ENCODE measurements at places on chromosomes 1 and 21.

DNA sequence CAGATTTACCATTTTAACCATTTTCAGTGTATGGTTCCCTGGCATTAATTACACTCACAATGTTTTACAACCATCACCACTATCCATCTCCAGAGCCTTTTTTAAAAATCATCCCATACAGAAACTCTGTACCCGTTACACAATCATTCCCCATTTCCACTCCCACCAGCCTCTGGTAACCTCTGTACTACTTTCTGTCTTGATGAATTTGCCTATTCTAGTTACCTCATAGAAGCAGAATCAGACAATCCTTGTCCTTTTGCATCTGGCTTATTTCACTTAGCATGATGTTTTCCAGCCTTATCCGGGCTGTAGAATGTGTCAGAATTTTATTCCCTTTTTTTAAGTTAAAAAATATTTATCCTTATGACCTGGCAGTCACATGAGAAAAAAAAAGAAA lies 33.0 kb downstream of the PGM1 start:
- DNase-seq: no peak

DNA sequence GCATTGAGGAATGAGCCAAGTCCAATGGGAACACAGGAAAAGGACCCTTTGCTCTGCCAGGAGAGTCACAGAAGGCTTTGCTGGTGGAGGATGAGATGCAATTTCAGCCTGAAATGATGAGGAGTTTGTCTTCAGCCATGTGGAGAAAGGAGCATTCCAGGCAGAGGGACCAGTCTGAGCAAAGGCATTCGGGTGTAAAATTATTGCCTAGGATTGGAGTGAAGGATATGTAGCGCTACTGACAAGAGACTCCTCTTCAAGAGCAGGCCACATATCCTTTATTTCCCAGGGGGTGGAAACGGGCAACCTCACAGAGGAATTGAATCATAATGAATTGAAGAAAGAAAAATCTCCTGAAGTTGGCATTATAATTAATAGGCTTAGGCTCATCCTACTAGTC lies 1.1 kb upstream of the CSF1 start:
- no peak for DNase-seq

GRCh38 chr1:228417061-228417460 lies 400 bp upstream of the TRIM17 start:
- DNase-seq: no peak

- no peak for DNase-seq
Observed at GRCh38 chr1:199197695-199198094, 558.9 kb downstream of the PTPRC start.

- no peak for DNase-seq
Observed at GRCh38 chr1:77929806-77930205, 41.4 kb downstream of the NEXN start.

- DNase-seq: no peak
Observed at GRCh38 chr1:219092206-219092605, 81.5 kb upstream of the LYPLAL1 start.

GRCh38 chr1:94620345-94621031 lies 78.9 kb upstream of the F3 start:
- DNase-seq: no peak

- no peak for DNase-seq
Observed at GRCh38 chr1:205350124-205350523, 6.6 kb downstream of the KLHDC8A start.

DNA sequence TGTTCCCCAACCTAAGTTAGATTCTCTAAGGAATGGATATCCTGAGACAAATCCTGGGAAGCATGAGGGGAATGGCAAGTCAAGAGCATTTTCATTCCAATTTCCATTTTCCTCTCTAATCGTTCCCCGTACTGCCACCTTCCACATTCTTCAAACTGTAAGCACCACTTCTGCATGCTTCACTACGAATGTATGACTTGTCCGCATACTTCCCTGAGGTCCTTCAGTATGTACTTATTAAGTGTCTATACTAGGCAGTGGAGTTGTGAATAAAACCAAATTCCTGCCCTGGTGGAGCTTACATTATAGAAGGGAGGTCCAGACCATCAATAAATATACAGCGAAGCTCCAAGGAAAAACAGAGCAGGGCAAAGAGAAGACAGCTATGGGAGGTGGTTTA lies 154.8 kb downstream of the GREM2 start:
- DNase-seq: no peak

- DNase-seq: no peak
Observed at GRCh38 chr21:15138490-15138889, 73.7 kb upstream of the NRIP1 start.
